AG08396 (cell line): ENCODE measurements at places on chromosomes 1 and 21.

DNA sequence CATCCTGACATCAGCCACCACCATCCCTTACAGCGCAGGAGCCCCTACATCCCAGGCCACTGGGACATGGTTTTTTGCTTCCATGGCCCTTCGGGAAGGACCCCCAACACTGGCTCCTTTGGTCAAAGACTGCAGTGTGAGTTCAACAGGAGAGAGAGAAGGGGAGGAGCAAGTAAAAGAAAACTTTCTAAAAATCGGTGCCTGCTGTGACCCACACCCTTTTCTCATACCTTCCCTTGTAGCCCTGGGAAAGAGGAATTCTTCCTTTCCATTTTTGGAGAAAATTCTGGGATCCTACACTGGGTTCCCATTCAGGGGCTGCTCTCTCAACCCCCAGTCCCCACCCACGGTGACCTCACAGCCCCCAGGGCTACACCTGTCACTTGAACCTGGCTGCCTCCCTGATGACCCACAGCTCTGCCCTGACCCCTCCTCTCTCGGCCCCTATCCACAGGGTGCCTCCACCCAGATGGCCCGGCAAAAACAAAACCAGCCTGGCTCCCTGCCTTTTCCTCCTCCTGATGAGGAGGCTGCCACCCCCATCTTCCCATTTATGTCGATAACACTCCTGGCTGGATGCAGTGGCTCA is 7.6 kb downstream of the PADI4 start:
- DNase-seq = no peak

GRCh38 chr1:33310702-33311101 is 10.2 kb downstream of the A3GALT2 start:
- DNase-seq = no peak

DNA sequence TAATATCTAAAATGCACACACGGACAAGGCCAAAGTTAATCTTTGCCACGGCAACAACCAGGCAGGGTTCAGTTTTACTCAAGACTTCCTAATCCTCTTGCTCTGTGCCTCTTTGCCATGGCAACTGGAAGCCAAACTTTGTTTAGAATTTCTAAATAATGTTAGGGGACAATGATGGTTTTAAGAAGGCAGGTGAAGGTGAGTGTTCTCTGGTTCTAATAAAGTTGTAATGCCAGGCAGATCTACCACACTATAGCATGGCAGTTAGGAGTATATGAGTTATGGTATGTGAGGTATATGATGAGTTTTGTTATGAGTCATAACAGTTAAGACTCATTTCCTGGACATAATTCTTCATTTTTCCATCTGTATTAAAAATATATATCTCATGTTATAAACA is 2.7 kb downstream of the PTPRC start:
- no peak for DNase-seq

DNA sequence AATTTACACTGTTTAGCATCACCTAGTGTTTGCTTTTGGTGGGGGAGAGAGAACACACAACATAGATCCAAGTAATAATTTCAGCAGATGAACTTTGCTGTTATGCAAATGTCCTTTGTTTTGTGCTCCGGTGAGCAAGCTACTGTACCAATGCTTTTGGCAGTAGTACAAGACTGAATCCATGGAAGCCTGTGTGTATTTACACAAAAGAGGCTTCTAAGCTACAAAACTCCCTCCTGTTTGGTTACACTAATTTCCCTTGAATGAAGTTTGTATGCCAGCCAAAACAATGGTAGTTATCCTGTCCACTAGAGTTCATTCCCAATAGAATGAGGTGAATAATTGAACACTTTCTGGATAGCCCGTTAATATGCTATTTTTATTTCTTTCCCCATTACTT is 320.5 kb downstream of the KCTD3 start:
- no peak for DNase-seq

DNA sequence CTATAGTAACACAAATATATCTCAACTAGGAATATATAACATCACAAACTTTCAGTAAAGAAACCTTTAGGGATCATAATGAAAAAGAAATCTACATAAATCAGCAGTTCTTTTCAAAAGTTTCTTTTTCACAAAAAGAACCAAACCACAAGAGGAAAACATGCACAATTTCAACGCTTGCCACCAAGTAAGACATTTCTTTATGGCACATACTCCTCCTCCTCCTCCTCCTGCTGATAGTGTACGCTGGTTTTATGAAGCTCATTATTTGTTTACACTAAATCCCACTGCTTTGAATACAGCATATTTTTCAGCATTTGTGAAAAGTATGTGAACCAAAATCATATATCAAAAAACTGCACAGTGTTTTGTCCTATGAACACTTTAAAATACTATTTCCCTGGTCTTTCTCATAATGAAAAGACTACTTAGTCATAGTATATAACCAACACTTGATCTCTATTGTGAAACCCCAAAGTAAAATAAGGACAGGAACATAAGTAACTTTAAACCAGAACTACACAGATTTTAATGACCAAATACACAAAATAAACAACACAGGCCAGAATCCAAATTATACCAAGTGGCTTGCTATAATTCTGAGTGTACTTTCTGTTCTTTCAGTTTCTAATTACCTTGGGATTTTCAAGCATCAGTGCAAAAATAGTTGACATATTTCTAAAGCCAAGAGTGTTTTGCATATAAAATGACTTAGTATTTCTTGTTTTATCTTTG is 184.2 kb downstream of the EIF4G3 start:
- peak; percentile 15 for DNase-seq
